Fibroblast of mammary gland (primary cell): ENCODE measurements at places on chromosomes 2 and 18.

GRCh38 chr18:79447703-79448367, 52.1 kb downstream of the NFATC1 start:
- peak; percentile 30 for DNase-seq

- DNase-seq, result no peak
These were observed 272.4 kb upstream of the DPP10 start for GRCh38 chr2:114170070-114170469.

- DNase-seq, result no peak
These were observed 112.6 kb upstream of the NDUFV2 start for GRCh38 chr18:8989855-8990254.

DNA sequence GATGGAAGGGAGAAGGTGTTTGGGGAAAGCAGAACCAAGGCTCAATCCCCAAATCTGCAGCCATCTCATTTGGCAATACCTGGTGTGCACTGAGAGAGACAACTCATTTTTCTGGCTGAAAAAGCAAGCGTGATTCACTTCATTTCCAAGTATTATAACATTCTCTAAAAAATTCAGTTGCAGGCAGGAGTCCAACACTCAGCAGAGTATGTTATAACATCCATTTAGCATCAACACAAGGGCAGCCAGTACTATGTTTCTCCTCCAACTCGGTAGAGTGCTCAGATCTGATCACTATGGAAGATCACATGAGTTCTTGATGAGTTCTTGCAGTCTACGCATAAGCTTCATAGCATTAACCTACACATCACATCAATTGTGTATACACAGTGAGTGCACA, 99.4 kb upstream of the PID1 start:
- peak; percentile 72 for DNase-seq

GRCh38 chr2:5319493-5319892, 372.7 kb upstream of the SOX11 start:
- DNase-seq, result no peak

DNA sequence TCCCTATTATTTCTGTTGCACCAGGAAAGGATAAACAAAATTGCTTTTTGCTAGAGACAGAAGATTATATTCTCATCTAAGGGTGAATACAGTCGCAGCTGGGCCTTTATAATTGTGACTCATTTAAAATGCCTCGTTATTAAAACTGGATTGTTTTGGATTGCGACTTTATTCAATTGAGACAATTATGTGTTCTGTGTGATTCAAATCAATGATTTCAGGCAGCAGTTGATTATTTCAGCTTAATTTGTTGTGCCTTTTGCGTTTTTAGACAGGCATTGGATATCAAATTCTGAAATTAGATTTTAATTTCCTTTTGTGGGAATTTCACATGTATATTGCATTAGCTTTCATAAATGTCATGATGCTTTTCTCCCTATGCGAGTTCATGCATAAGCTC, 778.1 kb upstream of the SOX11 start:
- no peak for DNase-seq

DNA sequence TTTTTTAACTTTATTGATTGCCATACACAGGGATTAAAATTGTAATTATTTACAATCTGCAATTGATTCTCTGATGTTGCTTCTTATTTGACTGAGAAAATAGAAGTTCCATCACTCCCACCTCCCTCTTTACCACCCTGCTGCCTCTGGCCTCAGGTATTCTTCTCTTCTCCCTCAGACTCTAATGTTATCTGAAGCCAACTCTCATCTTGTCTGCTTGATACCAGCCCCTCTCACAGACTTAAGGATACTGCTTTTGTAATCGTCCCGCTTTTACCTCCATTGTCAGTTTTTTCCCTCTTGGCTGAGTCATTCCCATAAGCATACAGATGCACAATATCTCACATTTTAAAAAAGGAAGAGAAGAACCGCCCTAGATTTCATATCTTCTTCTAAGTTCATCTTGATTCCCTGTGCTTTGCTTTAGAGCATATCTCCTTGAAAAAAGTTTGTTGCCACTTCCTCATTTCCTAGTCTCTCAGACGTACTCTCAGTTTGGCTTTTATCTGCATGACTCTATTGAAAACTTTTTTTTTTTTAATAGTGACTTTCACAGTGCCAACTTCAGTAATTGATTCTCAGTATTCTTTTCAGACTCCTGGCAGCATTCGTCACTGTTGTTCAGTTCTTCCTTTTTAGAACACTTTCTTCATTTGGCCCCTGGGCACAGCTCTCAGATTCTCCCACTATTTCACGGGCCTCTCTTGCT, 31.1 kb downstream of the SPAG16 start:
- no peak for DNase-seq

GRCh38 chr2:76281156-76281841, 570.6 kb upstream of the GCFC2 start:
- no peak for DNase-seq

DNA sequence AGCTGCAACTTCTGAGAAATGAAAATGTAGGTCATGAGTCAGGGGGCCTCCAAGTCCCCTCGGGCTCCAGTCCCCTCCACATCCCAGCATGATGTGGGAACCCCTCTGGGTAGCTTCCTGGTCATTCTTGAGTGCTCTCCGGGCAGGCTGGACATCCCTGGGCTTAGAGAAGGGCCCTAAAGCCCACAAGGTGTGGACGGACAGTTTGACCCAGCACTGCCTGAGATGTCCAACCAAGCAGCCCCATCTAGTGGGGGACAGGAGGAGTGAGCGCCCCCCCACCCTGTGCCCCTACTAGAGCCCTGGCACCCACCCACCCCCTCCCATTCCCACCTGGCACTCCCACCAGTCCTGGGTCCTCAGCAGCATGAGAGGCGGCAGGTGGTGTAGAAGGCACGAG, 46.0 kb downstream of the CYP27C1 start:
- peak; percentile 66 for DNase-seq

DNA sequence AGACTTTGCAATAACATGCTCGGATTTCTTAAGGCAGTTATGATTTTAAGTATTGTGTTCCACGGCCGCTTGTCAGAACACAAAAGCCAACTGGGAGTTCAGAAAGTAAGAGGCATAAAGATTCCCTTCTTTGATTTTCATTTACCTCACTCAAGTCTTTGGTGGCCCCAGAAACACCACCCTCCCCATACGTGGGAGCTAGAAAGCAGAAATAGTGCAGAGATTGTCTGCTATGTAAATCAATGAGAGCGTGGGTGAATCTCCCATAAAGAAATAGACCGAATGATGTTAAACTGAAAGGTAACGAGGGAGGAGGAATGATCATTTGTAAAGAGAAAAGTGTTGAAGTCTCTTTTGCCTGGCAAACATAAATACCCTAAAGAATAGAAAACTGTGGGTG, 322.1 kb upstream of the ETAA1 start:
- DNase-seq, result no peak

DNA sequence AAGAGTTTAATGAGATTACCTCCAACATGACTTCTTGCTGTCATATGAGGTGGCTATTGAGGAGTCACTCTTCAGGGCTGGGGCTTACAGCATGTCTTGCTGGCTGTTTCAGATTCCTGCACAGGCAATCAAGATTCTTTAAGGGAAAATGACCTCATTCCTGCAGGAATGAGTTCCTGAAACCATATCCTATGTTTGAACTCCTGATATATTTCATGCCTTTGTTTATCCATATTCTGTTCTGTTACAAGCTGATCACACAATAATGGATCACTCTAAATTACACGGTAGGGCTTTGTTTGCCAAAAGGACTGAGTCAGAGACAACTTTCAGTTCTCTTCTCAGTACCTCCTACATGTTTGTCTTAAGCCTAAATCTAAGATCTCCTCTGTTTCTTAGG, 879.8 kb upstream of the PIK3C3 start:
- peak; percentile 67 for DNase-seq

DNA sequence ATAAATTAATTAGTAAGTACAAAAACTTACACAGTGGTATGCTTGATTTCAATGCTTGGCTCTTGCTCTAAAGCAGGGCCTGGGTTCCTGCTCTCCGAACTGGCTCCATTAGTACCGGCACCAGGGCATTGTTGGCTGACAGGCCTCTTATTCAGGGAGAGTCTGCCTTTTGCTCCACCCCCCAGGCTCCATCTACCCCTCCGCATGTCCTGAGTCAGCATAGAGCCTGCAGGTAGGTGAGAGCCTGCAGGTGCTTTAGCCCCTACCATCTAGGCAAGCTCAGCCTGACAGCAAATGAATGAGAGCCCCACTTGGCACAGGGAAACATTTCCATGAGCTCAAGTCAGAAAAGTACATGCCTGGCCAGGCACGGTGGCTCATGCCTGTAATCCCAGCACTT, 35.1 kb upstream of the EFHD1 start:
- no peak for DNase-seq

DNA sequence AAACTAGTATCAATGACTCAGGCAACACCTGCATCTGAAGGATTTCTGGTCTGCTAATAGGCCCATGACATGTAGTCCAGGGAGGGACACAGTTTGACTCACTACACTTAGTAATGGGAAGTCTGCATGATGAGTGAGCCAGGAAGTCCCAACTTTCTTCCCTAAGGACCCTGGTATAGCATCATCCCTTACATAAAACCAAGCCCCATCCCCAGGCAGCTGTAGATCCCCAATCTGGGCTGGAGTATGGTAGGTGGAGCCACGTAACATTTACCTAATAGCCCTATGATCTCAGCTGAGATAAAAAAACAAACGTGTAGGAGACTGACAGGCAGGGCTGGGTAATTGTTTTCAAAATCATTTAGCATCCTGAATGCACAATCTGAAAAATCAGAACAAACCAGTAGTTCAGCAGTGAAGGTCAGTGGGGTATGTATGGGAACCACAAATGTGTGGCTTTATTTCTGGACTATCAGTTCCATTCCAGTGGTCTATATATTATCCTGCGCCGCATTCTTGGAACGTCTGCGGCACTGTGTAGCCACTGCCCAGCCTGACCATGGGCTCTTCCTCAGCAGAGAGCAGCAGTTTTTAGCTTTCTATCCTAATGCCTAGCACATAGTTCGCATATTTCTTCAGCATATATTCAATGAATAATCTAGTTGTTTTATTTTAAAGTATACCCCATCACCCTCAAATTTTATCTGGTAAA, 33.5 kb downstream of the EPB41L3 start:
- peak; percentile 90 for DNase-seq
